Smooth muscle cell of the pulmonary artery (primary cell): ENCODE measurements at places on chromosomes 12 and 14. TPM values are rescaled to one million over a fixed set of nuclear protein-coding genes. Genes with fewer than 3 reads are reported as not detected.

RASSF9 gene
- total RNA-seq = 1.5 and 3.9 TPM in 2 replicates

KRT7 gene
- total RNA-seq = 15.0 and 16.4 TPM in 2 replicates

AKAP6 gene
- total RNA-seq = 10.1 and 47.7 TPM in 2 replicates

RAPGEF3 gene
- total RNA-seq = 3.9 and 5.6 TPM in 2 replicates

CGRRF1 gene
- 7.7 and 8.8 TPM in 2 replicates for total RNA-seq

TAS2R31 gene
- 3.7 and 6.7 TPM in 2 replicates for total RNA-seq

MIP gene
- total RNA-seq = 0.13 TPM in 1 of 2 replicates, not detected in the other

PSME1 gene
- total RNA-seq = 87.2 and 96.2 TPM in 2 replicates

TMPRSS12 gene
- not detected in 2 replicates for total RNA-seq

DYNC1H1 gene
- total RNA-seq = 1,336 and 1,508 TPM in 2 replicates

HOXC12 gene
- total RNA-seq = not detected in 2 replicates

PRH2 gene
- not detected in 2 replicates for total RNA-seq

FITM1 gene
- total RNA-seq = 0.20 TPM in 2 replicates

TAS2R46 gene
- 2.6 and 4.8 TPM in 2 replicates for total RNA-seq

TPCN1 gene
- 54.5 and 87.9 TPM in 2 replicates for total RNA-seq

ART4 gene
- total RNA-seq = 6.1 and 8.3 TPM in 2 replicates

ABCD2 gene
- under 0.01 TPM in 2 replicates for total RNA-seq

GLIPR1L1 gene
- total RNA-seq = not detected in 2 replicates

PTPN11 gene
- 121 and 125 TPM in 2 replicates for total RNA-seq

RASAL1 gene
- total RNA-seq = not detected in 2 replicates

FAIM2 gene
- total RNA-seq = 3.7 and 8.3 TPM in 2 replicates

AKAP5 gene
- 0.20 and 0.56 TPM in 2 replicates for total RNA-seq

SMCO3 gene
- total RNA-seq = 0.96 and 1.2 TPM in 2 replicates

PIWIL1 gene
- not detected in 2 replicates for total RNA-seq

RERGL gene
- 0.65 TPM in 1 of 2 replicates, not detected in the other for total RNA-seq

SELPLG gene
- 1.8 and 2.7 TPM in 2 replicates for total RNA-seq

KRT71 gene
- not detected in 2 replicates for total RNA-seq

KRT82 gene
- not detected in 2 replicates for total RNA-seq

SYNE3 gene
- total RNA-seq = 10.2 and 36.3 TPM in 2 replicates

FLRT2 gene
- total RNA-seq = 7.9 and 29.4 TPM in 2 replicates

PRIMA1 gene
- not detected in 2 replicates for total RNA-seq

ARHGEF25 gene
- 31.5 and 31.7 TPM in 2 replicates for total RNA-seq

GYS2 gene
- total RNA-seq = 0.03 TPM in 1 of 2 replicates, not detected in the other

NXPH4 gene
- 28.2 and 49.1 TPM in 2 replicates for total RNA-seq

BCL11B gene
- under 0.01 TPM in 2 replicates for total RNA-seq

ZDHHC17 gene
- 89.4 and 114 TPM in 2 replicates for total RNA-seq

EEF1AKMT3 gene
- total RNA-seq = 6.1 and 10.7 TPM in 2 replicates

FERMT2 gene
- total RNA-seq = 153 and 174 TPM in 2 replicates

OR6C75 gene
- total RNA-seq = not detected in 2 replicates

OR2AP1 gene
- not detected in 2 replicates for total RNA-seq

PLD4 gene
- 0.07 and 0.13 TPM in 2 replicates for total RNA-seq

HOXC4 gene
- total RNA-seq = 0.79 and 1.2 TPM in 2 replicates

SMIM41 gene
- 0.07 and 0.10 TPM in 2 replicates for total RNA-seq

CIDEB gene
- total RNA-seq = 1.6 and 2.3 TPM in 2 replicates

TIMELESS gene
- 6.7 and 7.2 TPM in 2 replicates for total RNA-seq

LRRC10 gene
- not detected in 2 replicates for total RNA-seq

C14orf132 gene
- 20.3 and 20.6 TPM in 2 replicates for total RNA-seq

TESPA1 gene
- not detected in 2 replicates for total RNA-seq

TOMM20L gene
- not detected in 2 replicates for total RNA-seq

TAS2R30 gene
- 5.4 and 7.5 TPM in 2 replicates for total RNA-seq

TEX22 gene
- 0.17 and 0.39 TPM in 2 replicates for total RNA-seq

MYG1 gene
- 32.3 and 40.7 TPM in 2 replicates for total RNA-seq

OSGEP gene
- 20.0 and 20.4 TPM in 2 replicates for total RNA-seq

TAS2R50 gene
- total RNA-seq = 2.9 and 6.5 TPM in 2 replicates

CLEC9A gene
- not detected in 2 replicates for total RNA-seq
